Myocyte (in vitro differentiated cells): ENCODE measurements at places on chromosomes 7 and 10. TPM values are rescaled to one million over a fixed set of nuclear protein-coding genes. Genes with fewer than 3 reads are reported as not detected.

GRCh38 chr7:108367946-108368345 is 88.3 kb downstream of the NRCAM start:
- no peak for DNase-seq

The AZGP1 gene
- total RNA-seq = not detected in 2 replicates

- no peak for DNase-seq
These were observed 11.0 kb downstream of the PHKG1 start for GRCh38 chr7:56081626-56082340.

The CFAP70 gene
- total RNA-seq = 1.0 and 1.8 TPM in 2 replicates

The MMRN2 gene
- total RNA-seq = 0.94 and 1.0 TPM in 2 replicates

- no peak for DNase-seq
These were observed 83.6 kb downstream of the LARP4B start for GRCh38 chr10:847868-848267.

The TSPAN33 gene
- 132 and 153 TPM in 2 replicates for total RNA-seq

- DNase-seq = no peak
These were observed 46.1 kb downstream of the MPP7 start for GRCh38 chr10:28256776-28257175.

DNA sequence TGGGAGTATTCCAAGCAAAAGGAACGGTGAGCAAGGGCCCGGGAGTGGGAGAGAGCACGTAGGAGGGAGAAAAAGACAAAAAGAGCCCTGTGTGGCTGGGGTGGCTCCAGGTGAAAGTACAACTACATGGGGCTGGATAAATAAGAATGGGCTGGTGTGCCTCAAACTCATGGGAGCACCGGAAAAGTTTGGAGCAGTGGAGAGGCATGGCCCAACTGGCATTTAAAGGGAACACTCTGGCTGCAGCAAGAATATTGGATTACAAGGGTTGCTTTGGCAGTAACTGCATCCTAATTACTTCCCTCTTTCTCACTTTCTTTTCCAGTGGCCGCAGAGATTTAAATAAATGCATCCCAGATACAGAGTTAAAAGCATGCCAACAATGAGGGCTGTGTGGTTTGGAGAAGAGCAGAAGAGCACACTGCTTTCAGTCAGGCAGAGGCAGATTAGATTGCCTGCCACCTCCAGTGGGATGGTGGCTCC is 39.1 kb upstream of the HERPUD2 start:
- peak; percentile 58 for DNase-seq

The LRRC18 gene
- total RNA-seq = not detected in 2 replicates

DNA sequence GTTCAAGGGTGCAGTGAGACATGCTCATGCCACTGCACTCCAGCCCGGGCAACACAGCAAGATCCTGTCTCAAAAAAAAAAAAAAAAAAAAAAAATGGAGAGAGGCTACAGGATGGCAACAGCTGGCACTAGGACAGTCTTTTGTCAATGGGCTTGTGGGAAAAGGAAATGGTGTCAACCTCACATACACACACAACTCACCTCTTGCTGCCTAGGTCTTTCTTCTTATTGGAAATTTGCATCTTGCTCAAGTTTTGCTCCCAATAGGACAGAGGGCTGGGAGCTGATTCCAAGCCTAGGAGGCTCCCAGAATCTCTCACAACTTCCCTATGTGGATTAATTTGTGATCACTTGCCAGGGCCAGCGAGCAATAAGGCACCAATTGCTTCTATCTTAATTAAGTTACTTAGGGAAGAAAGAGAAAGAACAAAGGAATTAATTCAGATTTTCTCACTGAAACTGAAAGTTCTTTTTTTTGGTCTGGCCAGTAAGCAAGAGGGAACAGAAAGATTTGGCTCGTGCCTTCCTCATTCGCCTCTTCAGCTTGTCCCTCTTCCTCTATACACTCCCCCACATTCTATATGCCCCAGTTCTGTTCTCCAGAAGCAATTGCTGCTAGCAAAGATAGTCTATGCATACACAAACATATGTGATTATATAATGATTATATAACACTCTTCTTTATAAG is 33.8 kb downstream of the MAP3K8 start:
- DNase-seq = no peak

GRCh38 chr10:124477614-124478363 is 16.2 kb downstream of the LHPP start:
- DNase-seq = no peak

- no peak for DNase-seq
These were observed 41.3 kb upstream of the GGCT start for GRCh38 chr7:30545791-30546555.
